ENCODE measurements at places on chromosomes 2 and 18.

GRCh38 chr2:70503896-70504295 lies 49.7 kb downstream of the TGFA start:
- no peak for DNase-seq

- DNase-seq: no peak
Observed at GRCh38 chr2:129732630-129733026, 246.8 kb upstream of the RAB6C start.

GRCh38 chr2:133504566-133505505 lies 63.4 kb downstream of the NCKAP5 start:
- DNase-seq: peak; percentile 91

DNA sequence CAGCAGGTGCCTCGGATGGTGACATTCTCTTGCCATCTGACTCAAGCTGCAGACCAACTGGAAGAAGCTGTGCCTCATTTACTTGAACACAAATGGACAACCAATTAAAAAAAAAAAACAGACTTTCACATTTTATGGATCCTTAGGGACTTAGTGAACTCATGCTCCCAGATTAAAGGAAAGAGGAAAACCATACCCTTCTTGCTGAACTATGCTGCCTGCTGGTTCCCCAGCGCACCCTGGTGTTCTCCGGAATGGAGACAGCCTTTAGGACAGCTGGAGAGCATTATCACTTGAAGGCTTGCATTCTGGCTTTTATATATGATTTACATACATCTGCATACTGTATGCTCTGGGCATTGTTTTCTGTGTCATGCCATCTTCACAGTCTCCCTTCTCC lies 370.7 kb downstream of the SLC4A3 start:
- peak; percentile 79 for DNase-seq

- DNase-seq: no peak
Observed at GRCh38 chr2:95352310-95353054, 50.0 kb upstream of the FAHD2A start.

DNA sequence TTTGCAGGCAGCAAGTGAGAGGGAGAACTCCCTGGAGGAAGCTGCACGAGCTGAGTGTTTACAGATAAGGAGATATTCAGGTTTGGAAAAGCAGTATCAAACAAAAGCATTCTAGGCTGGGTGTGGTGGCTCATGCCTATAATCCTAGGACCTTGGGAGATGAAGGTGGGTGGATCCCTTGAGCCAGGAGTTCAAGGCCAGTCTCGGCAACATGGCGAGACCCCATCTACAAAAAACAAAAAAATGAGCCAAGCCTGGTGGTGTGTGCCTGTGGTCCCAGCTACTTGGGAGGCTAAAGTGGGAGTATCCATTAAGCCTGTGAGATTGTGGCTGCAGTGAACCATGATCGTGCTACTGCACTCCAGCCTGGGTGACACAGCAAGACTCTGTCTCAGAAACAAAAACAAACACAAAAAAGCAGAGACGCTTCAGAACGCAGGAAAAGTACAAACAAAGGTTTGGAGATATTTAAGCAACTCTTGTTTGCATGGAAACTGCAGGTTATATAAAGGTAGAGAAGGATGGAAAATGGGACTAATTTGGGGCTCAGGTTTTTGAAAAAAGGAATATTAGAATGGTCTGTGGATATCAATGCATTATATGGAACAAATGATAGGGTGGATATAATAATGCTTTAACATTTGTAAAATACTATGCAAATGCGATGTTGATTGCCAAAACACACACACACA lies 31.6 kb downstream of the MYCN start:
- DNase-seq: no peak

DNA sequence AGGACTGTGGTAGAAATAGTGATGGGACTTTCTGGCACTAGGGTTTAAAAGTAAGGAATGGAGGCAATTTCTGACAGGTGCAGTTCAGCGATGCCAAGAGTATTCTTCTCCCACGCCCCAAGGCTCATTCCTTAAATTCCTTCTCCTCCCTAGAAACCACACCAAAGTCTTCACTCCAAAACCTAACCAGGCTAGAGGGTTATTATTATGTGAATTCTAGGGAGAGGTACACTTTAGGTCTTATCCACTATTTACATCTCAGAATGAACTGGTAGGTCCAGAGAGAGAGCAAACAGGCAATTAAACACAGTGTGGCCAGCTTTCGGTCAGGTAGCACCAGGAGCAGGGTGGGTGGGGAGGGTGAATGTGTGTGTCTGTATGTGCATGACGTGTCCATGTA lies 11.4 kb downstream of the IL1F10 start:
- no peak for DNase-seq

GRCh38 chr18:59839246-59839645 lies 60.5 kb upstream of the PMAIP1 start:
- no peak for DNase-seq

DNA sequence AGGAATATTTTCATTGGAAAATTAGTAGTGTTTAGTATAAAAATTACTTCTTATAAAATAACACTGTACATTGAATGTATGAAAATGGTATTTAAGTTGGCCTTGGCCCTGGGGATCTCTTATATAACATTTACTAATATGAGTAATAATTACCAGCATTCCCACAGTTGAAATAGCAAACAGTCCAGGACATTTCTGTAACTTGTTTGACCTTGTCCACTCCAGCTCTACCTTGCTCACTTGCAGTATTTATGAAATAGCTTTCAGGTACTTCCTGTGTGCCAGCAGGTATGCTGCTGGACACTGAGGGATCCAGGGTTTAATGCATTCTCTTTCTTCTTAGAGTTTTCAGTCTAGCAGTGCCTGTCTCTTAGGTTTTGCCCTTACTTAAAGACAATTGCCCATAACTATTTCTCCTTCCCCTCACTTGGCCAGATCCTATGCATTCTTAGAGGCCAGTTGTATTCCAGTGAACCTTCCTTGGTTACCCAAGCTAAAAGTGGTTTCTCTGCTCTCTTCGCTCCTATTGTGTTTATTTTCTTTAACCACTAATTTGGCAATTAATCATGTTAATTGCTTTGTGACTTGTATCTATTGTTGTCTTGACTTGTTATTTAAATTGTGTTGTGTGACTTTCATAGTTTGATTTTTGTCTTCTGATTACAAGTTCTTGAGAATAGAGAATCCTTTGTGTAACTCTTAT lies 25.9 kb downstream of the BABAM2 start:
- DNase-seq: no peak

- no peak for DNase-seq
Observed at GRCh38 chr18:35378574-35378896, 1.4 kb upstream of the ZNF396 start.

DNA sequence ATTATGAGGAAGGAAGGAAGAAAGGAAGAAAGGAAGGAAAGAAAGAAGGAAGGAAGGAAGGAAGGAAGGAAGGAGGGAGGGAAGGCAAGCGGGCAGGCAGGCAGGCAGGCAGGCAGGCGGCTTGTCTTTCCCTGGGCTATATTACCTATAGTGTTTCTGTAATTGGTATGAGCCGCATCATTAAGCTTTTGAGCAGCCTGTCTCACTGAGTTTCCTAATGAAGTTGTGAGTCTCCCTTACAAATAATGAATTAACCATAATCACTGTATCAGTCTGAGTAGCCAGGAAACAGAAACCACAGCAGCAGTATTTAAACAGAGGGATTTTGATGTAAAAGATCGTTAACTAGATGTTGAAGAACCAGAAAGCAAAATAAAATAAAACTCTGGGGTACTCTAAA lies 11.8 kb upstream of the SULT1C3 start:
- no peak for DNase-seq

- DNase-seq: no peak
Observed at GRCh38 chr2:240216167-240216566, 75.7 kb upstream of the OTOS start.

GRCh38 chr18:48036226-48036625 lies 105.8 kb upstream of the SMAD2 start:
- no peak for DNase-seq

All from fibroblast of skin of scalp (primary cell).